ENCODE measurements at places on chromosomes 1 and 21.

GRCh38 chr1:221743416-221744208 is 1.7 kb upstream of the DUSP10 start:
- DNase-seq: no peak

DNA sequence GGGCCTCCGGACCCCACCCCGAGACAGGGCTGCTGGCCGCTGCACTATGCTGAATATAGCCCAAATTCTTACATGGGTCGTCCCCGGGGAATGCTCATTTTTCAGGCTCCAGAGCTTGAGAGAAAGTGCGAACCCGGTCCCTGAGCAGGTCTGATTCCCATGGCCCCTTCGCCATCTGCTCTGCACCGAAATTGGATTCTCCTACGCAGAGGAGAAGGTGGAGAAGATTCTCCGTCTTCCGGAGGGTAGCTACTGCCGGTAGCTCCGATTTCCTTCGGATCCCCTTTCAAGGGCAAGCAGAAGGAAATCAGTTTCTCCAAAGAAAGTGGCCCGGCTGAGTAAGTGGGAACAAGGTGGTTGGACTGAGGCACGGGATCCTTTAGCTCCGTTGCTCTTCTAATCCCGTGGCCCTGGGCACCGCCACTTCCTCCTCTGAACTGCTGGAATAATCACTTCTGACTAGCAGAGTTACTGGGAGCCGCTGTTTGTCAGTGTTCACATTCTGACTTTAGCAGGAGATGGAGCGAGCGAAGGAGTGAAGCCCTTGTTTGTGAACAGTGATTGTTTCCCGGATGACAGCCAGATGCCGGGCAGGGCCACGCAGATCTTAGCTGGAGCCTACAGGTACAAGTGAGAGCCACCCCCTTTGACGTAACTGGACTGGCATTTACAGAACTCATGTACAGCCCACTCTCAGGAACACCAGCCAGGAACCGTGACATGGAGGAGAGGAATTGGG is 1.1 kb upstream of the ZNF496 start:
- DNase-seq: no peak

DNA sequence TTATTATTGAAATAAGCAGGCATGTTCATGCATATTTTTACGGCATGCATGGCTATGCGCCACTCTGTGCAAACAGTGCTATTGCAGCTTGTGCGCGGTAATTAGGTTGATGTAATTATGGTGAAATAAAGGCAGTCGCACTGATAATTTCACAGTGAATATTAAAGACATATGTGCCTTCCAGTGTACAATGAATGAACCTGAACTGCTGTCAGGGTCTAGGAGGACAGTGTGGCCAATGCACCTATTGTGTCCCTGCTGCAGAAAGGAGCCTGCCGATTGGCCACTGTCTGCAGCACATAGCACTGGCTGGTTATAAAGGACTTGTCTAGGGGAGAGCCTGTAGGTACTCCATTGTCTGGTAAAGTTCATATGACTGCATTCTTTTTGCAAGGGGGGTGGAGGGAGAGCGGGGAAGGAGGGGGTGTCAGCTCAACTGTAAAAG is 340.4 kb downstream of the USP25 start:
- no peak for DNase-seq

DNA sequence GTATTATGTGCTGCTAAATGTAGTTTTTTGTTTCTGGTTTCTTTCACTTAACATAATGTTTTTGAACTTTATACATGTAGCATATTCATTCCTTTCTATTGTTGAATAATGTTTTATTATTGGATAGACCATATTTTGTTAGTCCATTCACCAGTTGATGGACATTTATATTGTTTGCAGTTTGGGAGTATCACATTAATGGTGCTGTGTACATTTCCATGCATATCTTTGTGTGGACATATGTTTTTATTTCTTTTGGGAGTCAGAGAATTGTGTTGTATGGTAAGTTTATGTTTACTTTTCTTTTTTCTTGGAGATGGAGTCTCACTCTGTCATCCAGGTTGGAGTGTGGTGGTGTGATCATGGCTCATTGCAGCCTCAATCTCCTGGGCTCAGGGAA is 134.6 kb downstream of the MAST2 start:
- no peak for DNase-seq

- no peak for DNase-seq
Measured at GRCh38 chr1:55233145-55233777, 18.1 kb upstream of the USP24 start.

DNA sequence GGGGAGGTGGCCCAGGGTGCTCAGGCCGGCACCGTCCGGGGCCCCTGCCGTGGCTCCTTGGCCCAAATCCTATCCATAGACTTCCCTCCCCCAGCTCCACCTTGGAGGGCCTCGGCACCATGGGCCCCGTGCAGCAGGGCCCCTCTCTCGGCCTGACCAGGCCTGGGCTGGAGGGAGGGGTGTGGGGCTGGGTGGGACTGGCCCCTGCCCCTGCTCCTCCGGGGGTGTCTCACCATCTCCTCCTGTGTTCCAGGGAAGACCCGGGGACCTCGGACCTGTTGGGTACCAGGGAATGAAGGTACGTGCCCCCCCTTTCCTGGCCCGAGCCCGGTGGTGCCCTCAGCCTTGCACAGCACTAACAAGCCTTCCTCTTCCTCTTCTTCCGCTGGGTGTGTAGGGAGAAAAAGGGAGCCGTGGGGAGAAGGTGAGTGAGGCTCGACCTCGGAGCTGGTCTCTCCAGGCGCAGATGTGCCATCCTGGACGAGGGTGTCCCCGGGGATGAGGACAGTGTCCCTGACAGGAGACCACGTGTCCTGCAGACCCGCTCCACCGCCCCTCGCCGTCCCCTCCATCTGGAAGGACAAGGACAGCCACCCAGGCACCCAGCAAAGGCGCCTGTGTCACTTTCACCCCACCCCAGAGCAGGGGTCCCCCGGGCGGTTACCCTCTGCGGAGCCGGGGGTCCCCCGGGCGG is 7.9 kb downstream of the COL6A1 start:
- no peak for DNase-seq

DNA sequence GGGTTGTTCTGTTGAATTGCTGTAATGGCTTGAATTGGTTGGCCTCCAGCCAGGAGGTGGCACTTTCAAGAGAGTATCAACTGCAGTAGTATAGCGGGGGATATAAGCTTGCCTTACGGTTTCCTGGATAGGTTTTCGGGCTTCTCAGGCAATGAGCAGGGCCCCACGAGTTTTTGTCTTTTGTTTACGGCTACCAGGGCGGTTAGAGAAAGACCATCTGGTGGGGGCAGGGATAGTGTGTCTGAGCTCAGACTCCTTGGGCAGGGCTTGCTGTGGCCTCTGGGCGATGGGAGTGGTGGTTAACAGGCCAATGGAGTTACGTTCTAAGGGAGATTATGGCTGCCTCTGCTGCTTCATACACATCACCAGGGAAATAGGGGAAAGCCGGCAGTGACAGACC is 62.8 kb downstream of the DTL start:
- DNase-seq: no peak

- no peak for DNase-seq
Measured at GRCh38 chr21:31363720-31364119, 19.7 kb upstream of the TIAM1 start.

DNA sequence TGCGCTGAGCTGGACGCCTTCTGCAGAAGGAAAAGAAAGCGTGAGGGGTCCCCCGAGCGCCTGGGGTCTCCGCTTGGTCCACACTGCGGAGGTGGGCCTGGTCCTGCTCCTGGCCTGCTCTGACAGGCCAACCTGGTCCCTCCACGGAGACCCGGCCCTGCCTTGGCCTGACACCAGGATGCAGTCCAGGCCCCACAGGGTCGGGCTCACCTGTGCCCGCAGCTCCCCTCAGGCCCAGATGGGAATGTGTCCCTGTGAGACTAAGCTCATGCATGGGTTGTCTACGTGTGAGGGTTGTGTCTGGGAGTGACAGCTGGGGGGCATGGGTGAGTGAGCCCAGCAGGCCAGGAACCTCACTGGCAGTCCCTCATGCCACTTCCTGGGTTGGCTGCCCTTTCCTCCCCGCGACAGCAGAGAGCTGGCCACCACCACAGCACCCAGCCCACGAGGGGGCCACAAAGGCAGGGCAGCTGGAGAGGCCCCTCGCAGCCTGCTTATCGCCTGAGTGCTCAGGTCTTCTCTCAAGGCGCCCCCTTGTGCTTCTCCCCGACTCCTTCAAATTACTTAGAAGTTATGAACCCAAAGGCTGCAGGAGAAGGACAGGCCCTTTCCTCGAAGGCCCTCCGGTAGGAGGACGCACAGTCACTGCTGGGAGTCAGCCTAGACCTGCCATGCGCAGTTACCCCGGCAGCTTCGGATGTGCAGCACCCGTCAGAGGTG is 41.1 kb downstream of the SLC45A1 start:
- DNase-seq: no peak

DNA sequence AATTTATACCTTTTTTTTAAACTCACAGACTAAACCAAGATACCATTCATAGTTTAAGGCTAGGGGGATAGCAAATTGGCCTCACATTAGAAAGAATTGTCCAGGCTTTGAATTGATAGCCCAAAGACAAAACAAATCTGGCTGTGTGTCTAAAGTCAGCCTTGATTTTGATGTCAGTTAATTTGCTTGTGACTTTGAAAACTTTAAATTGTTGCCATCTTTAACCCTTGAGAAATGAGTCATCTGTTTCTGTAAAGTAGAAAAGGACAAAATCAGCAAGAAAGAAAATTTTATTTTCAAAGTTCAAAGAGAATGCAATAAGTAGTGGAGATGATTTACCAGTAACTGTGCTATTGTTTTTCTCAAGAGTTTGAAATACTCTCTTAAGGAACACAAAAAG is 184.5 kb downstream of the RGS7 start:
- no peak for DNase-seq

GRCh38 chr1:151144474-151145303 is 1.7 kb downstream of the SEMA6C start:
- DNase-seq: no peak

- no peak for DNase-seq
Measured at GRCh38 chr1:68016381-68016780, 34.0 kb downstream of the DIRAS3 start.

DNA sequence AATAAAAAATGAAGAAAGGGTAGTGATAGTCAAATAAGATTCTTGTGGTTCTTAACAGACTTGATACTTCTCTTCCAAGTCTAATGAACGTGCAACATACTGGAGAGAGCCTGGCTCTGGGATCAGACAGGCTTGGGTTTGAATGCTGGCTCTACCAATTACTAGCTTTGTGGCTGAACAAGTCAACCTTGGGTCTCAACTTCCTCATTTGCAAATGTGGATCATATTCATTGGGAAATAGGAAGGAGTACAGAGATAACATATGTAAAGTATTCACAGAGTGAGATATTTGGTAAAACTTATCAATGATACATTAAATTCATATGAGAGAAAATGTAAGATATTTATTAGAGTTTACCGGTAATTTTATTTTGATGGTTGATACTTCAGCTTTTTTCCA is 2.0 kb downstream of the EDEM3 start:
- DNase-seq: no peak

DNA sequence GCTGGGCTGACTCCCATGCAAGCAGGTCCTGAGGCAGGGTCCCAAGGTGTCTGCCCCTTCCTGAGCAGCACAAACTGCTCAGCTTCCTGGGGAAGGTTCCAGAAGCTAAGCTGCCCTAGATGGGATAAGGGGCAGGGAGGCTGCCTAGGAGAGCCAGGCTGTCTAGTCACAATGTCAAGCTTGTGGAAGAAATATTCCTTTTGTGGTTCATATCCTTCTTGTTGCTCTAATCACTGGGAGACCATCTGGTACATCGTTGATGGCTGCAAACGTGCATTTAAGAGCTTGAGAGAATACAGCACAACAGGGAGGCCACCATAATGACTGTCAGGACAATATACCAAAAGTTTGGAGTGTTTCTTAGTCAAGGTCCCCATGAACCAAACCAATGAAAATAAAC is 67.4 kb downstream of the SLC16A1 start:
- no peak for DNase-seq

DNA sequence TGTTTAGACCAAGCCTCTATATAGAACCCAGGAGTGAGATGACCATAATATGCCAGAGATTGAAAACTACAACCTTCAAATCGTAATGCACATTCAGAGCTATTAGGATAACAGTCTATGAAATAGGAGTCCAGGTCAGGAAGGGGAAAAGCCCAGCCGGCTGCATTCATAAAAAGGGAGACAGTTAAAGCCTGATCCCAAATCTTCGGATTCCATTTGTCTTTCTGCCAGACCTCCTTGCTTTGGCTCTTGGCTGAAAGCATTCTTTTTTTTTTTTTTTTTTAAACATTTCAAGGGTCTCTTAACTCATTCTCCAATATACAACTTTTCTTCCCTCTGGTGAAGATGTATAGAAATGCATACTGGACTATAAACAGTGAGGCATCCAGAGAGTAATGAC is 81.1 kb downstream of the NTPCR start:
- DNase-seq: no peak

- DNase-seq: no peak
Measured at GRCh38 chr1:94819238-94819944, 766 bp upstream of the SLC44A3 start.

DNA sequence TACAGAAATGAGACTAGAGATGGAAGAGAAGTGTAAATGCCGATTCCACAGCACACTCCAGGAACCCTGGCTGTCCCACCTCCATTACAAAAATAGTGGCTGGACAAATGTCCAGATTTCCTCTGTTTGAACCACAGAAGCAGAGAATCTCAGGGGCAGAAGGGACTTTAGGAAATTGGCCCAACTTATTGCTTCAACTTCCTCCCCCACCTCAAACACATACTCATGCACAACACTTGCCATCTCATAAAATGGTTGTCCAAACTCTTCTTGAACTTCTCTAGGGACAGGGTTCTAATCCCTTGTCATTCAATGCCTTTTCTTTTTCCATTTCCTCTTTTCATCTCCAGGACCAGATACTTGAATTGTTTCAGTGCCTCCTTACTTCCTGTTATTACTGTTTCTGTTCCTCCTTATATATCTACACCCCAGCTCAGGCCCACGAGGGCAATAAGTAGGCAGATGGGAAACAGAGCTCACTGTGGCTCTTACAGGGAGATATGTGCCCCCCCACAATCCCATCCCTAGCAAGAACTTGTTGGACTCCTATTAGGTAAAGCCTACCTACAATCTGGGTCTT is 8.5 kb upstream of the B4GALT3 start:
- DNase-seq: no peak

DNA sequence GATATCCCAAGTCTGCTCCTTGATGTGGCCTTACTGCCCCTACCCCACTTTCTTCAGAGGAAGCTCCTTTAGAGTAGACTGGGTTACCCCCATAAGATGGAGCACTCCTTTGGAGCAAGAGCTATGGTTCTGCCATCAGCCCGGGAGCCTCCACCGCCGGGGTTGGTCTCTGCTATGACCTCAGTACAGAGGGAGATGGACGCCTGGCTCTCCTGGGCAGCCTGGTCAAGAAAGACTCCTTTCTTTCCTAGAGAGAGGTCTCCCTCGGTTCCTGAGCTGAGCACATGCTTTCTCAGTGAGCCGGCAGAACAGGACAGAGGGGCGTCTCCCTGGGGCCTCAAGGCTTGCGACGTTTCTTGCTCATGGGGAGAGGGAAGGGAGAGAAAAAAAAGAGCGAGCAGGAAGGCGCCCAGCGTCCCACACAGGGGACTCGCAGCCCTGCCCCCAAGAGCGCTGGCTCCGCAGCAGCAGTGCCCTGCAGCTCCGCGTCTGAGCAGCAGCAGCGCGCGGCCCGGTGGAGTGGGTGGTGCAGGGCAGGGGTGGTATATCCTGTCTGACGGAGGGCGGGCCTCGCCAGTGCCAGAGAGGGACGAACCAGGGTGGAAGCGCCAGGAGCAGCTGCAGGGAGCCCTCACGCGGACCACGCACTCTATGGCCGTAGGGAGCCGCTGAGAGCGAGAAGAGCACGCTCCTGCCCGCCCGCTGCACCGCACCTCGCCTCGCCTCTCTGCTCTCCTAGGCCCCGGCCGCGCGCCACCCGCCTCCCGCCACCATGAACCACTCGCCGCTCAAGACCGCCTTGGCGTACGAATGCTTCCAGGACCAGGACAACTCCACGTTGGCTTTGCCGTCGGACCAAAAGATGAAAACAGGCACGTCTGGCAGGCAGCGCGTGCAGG is at the start of gene PKP1:
TSS of gene PKP1 (plus strand) at position 576 of the 899 bp plus-strand sequence. CDS start at position 773, 197 bp downstream.
- no peak for DNase-seq
